ENCODE measurements at places on chromosomes 1 and 21.
A peak's percentile ranks its signal among the peaks of the same experiment; 100 is the strongest.

GRCh38 chr1:156320560-156320959, 17.5 kb downstream of the CCT3 start:
- no peak for DNase-seq

GRCh38 chr1:246355411-246356230, 151.5 kb downstream of the SMYD3 start:
- no peak for DNase-seq

DNA sequence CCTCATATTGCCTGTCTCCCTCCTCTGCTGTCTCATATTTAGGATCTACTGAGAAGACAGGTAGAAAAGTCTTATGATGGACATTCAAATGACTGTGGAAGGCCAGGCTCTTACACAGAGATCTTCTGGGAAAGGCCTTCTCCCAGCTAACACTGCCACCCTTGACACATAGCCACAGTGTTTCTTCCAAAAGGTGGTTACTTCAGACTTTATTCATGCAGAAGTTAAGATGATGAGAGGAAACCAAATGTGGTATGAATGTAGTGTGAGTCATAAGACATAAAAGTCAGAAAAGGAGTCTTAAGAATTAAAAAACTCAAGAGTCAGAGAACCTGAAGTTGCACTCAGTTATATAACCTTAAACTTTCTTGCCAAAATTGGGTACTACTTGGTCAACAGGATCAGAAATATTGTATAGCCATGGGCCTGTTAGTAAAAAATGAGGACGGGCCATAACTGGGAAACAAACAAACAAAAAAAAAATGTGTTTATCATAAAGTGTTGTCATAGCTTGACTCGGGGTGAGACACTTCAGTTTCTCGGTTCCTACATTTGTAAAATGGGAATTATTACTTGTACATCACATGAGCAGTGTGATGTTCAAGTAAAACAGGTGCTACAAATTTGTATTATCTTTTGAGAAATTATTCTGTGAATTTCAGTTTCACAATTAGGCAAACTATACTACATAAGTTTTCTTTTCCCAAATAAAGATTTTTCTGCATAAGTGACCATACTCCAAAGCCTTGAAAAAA, 1.2 kb upstream of the DENND1B start:
- DNase-seq, result peak; percentile 25

DNA sequence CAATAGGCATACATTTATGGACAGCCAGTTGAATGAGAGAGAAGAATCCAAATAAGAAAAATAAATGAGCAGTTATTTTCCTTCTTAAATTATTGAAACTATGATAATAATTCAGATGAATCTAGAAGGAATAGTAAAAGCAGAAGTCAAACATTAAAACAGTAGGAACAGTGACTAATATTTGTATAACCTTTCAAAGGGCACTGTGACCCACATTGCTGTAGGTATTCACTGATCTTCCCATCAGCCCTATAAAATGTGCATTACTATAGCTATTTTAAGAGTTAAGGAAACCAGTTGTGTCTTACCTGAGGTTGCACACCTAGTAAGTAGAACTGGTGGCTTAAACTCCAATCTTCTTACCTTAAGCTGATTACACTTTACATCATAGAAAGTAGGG, 102.8 kb upstream of the ARTN start:
- no peak for DNase-seq

DNA sequence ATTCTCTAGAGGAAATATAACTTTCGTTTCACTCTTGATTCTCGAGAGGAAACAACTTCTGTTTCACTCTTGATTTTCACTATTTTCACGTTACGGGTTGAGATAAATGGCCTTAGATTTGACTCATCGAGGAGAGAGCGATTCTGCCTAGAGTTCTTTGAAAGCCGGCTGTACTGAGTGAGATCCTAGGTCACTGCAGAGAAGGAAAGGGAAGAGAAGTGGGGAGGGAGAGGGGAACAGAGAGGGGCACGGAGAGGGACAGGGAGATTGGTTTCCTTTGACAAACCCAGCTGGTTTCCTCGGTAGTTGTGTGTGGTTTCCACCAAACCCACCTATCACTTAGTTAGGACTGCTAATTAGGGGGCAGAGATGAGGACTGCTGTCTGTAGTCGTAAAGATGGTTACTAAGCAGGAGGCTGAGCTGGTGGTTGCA, 21.6 kb upstream of the GPR137B start:
- no peak for DNase-seq

Measured in stimulated activated naive CD4-positive, alpha-beta T cell treated with Interleukin-2 at 50 U/mL for 16 hours (primary cell).